HS-27A (cell line): ENCODE measurements at places on chromosomes 3 and 15.

DNA sequence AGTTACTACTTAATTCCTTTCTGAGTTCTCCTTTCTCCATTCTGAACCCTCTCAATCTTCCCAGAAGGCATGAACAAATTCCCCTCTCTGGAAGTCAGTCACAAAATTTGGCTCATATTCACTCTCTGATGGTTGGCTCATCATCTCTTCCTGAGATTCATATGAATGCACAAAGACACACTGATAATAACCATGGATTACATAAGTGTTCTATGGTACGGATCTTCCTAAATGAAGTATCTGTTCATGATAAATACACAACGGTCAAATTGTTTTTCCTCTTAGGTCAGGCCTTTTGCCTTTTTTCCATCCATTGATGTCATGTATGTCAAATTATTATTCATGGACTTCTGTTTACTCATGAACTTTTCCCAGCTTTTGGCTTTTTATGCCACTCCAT lies 162.6 kb downstream of the P2RY1 start:
- no peak for DNase-seq

DNA sequence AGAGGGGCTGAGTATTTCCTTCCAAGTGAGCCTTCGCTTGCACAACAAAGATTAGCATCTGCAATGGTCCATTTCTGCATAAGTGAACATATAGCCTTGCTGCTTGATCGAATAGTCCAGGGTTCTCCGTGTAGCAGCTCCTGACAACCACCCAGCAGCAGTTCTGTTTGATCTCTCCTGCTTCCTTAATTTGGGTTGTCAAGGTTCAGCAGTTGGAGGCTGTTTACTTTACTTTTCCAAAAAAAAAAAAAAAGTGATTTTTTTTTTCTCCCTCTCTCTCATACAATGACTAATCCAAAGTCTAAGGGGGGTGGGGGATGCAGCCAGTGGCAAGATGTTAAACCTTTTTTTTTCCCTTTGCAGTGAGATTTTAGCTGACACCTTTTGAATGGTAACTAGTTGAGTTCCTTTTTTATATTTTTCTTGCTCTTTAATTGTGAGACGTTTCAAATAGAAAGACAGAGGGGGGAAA lies 3.6 kb downstream of the FOXP1 start:
- DNase-seq = no peak

DNA sequence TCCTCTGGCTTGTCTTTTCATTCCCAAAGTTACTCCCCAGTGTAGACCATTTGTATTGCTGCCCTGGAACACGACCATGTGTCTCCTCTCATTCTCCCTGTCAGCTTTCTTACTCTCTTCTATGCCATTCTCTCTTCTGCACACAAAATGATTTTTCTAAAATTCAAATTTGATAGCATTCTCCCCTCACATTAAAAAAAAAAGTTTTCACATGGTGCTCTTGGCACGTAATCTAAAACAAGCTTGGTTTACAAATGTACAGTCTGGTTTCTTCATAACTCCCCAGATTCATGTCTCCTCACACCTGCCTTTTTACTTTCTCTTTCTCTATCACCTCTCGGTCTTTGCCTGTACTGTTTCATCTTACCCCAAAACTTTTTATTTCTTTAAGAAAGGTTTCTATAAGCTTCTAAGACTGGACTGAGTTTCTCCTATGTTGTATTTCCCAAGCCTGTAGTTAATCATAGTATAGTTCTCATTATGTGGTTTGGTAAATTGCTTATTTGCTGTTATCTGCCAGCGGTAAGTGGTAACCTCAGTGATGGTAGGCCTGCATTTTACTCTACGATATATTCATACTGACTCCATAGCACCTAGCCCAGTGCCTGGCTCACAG lies 31.2 kb downstream of the BCHE start:
- DNase-seq = no peak

- DNase-seq = no peak
Measured at GRCh38 chr15:70669966-70670658, 93.2 kb downstream of the UACA start.

GRCh38 chr15:42788725-42789124 lies 51.8 kb upstream of the CDAN1 start:
- DNase-seq = no peak

GRCh38 chr3:20462226-20462625 lies 276.2 kb upstream of the SGO1 start:
- no peak for DNase-seq

DNA sequence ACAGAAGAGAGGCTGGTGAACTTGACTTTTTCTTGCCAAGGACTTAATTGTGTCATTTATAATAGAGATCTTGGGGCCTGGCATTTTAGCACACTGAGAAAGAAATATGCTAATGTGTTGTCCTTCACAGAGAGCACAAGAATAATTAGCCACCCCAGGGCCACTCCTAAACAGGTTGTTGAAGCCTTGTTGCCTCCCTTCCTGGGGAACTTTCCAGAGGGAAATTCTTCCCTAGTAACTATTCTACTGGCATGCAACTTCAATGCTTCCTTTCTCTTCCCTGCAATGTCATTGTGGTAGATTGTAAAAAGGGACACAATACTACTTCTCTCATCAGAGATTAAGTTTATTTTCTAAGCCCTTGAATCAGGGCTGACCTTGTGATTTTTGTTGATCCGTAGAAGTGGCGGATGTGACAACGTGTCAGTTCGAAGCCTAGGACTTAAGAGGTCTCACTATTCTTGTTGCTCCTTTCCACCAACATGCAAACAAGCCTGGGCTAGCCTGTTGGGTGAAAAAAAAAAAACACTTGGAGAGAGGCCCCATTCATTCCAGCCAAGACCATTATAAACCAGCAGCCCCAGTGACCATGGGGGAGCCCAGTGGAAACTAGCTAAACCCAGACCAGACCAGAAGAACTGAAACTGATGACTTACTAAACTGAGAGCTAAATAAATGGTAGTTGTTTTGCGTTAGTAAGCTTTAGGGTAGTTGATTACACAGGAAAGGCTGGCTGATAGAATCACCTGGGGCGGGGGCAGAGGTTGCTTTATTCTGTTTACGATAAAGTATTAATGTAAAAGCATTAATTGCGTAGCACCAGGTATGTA lies 287.2 kb downstream of the SHQ1 start:
- DNase-seq = no peak

GRCh38 chr3:86793786-86794185 lies 197.2 kb downstream of the VGLL3 start:
- peak; percentile 99 for DNase-seq

GRCh38 chr15:39407116-39407515 lies 173.8 kb upstream of the THBS1 start:
- no peak for DNase-seq

DNA sequence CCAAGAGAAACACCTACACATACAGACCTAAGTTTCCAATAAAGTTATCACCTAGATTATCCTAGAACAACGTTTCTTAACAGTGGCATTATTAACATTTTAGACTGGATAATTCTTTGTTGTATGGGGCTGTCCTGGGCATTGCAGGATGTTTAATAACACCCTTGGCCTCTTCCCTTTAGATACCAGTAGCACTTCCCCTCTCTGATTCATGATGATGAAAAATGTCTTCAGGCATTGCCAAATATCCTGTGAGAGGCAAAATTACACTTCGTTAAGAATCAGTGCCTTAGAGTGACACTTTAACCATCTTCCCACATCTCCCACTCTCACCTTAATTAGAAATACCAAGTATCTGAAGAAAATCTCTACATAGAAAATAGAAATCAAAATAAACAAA lies 352.6 kb downstream of the CGGBP1 start:
- DNase-seq = no peak

DNA sequence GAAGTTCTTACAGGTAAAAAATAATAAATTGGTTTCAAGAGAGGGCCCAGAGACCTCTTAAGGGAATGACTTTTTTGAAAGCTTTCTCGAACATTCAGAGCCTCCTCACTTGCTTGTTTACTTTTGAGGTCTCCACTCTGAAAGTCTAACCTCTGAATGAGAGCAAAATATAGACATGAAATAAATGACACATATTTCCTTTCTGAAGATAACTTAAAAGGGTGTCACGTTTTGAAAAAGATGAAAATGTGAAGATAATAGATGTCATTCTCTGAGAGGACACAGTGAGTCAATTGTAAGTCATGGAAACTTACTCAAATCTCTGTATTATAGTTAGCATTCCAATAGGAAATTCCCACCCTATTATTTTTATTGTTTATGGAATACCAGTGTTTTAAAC lies 44.6 kb downstream of the HACD2 start:
- DNase-seq = no peak

GRCh38 chr3:172102123-172102882 lies 62.9 kb downstream of the FNDC3B start:
- no peak for DNase-seq

DNA sequence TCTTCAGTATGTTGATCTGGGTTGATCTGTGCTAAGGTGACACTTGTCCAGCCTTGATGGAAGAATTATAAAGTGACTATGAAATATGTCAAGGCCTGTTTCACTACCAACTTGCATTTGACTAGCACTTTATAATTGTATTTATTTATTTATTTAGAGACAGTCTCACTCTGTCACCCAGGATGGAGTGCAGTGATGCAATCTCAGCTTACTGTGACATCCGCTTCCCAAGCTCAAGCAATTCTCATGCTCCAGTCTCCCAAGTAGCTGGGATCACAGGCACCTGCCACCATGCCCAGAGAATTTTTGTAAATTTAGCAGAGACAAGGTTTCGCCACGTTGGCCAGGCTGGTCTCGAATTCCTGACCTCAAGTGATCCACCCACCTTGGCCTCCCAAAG lies 25.5 kb upstream of the LACTB start:
- no peak for DNase-seq

DNA sequence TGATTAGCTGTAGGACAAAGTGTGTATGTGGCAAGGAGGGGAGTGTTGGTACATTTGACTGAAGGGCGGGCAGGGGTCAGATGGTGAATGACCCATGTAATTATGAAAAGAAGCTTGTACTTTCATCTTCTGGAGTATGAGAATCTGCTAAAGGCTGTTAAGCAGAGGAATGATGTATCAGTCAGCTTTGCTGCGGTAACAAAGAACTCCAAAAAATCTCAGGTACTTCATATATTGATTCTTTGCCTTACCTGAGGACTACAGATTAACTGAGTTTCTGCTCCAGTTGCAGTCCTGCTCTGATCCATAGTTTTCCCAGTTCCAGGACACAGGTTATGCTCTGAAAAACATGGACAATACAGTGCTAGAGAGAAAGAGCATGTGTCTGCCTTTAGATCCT lies 115.1 kb downstream of the NEK11 start:
- DNase-seq = no peak

DNA sequence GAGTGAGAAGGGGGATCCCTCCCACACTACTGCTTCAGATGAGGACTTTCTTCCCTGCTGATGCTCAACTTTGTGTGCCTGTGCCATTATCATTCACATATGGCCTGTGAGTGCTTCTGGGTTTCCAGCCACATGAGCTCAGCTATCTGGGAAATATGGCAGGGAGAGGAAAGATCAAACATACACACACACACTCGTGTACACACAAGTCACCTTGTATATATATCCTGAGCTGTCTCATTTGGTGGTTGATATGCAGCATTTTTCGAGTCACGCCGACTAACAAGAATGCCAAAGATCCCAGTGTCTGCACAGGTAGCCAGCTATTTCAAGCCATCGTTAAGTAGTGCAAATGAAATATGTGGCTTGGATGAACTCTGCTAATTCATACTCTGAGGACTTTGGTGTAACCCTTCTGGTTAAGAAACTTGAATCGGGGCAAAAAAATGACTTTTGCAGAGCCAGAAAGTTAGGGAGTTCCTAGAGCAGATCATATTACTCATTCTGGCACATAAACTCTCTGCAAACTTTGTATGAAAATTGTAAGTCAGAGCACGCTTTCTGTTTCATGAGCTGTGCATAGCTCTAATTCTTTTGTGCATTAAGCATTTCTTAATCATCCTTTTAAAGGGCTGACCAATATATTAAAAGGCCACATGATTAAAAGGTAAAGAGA lies 24.9 kb upstream of the WNT5A start:
- peak; percentile 30 for DNase-seq
